Esophagus muscularis mucosa (tissue), 4 donors: ENCODE measurements at places on chromosomes 2 and 18.

GRCh38 chr2:144307711-144308110, 212.2 kb downstream of the ZEB2 start:
- no peak overlapping the region for H3K27ac ChIP-seq
- no peaks in the 10 kb centered on the region for H3K36me3 ChIP-seq
- H3K4me3 ChIP-seq = no peak overlapping the region

GRCh38 chr2:174753038-174753633, 11.1 kb downstream of the CHRNA1 start:
- H3K27me3 ChIP-seq = no peaks in the 10 kb centered on the region
- DNase-seq = no peak
- no peaks in the 10 kb centered on the region for H3K36me3 ChIP-seq

- no peaks in the 10 kb centered on the region for H3K27me3 ChIP-seq
- DNase-seq = peak; percentile 68
Observed at GRCh38 chr2:70523996-70524965, 29.3 kb downstream of the TGFA start.

DNA sequence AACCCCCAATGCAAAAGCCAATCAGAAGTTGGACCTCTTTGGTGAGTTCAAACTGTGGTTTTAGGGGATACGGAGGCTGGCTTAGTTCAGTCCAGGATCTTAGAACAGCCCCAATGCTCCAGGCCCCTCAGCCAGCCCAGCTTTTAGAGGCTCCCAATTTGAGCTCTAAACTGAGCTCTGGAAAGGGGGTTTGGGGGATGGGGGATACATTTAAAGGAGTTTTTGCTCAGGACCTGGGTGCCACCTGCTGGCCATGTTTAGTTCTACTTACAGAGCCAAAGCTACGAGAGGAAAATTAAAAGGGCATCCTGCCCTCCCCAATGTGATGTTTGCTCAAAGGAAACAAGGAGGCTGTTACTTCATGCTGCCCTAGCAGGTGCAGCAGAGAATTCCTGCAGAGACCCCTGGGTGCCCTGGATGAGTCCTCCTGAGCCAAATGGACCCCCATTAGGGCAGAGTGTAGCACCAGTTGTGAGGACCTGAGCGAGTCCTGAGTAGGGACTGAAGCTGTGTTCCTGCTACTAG, 15.9 kb upstream of the TMEM214 start:
- H3K4me3 ChIP-seq = no peak overlapping the region
- H3K27ac ChIP-seq = no peak overlapping the region
- no peaks in the 10 kb centered on the region for H3K27me3 ChIP-seq
- peaks cover under 1% of the 10 kb centered on the region for H3K36me3 ChIP-seq
- DNase-seq = no peak
